Activated CD4-positive, alpha-beta T cell treated with anti-CD3 and anti-CD28 coated beads, Interleukin-2, amount 10 ng/mL, durations not matched to agents 7 days and 5 days (primary cell): ENCODE measurements at places on chromosomes 11 and 22.
A peak's percentile ranks its signal among the peaks of the same experiment; 100 is the strongest.

DNA sequence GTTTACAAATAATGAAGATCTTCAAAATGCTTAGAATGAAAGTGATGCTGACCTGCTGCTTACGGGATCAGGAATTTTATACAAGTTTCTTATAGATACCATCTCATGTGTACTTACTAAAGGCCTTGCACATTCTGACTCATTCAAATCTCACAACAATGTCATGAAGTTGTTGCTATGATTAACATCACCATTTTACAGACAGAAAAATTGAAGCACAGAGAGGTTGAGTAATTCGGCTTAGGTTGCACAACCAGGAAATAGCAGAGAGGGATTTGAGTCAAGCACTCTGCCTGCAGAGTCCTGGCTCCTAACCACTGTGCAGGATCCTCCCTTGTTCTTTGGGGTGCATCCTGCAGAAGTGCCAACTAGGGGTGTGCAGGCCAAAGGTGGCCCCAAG is 471.9 kb downstream of the MIAT start:
- no peak for DNase-seq

DNA sequence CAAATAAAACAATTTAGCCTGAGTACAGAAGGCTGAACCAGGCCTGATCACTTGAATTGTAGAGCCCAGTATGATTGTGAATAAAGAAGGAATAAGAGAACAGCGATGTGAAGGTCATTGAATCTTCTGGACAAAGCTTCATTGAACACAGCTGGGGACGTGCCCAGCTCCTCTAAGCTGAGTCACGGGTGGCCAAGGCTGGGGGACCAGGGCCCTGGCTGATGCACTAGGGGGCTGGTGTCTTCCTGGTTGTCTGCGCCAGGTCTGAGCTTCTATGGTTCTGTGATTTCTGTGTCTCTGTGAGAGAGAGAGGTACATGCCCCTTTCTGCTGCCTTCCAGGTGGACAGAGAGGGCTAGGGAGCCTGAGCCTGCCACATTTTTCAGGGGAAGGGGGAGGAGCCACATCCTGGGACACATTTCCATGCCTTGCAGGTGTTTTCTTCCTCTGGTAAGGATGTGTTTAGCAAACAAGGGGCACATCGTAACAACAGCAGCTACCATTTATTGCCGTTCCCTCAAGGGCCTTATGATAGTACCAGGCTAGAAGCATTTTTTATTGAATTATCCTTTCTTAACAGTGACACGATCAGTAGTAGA is 135.7 kb downstream of the C11orf91 start:
- DNase-seq, result no peak

- peak; percentile 40 for DNase-seq
Observed at GRCh38 chr22:49880281-49880680, 26.6 kb downstream of the ZBED4 start.

DNA sequence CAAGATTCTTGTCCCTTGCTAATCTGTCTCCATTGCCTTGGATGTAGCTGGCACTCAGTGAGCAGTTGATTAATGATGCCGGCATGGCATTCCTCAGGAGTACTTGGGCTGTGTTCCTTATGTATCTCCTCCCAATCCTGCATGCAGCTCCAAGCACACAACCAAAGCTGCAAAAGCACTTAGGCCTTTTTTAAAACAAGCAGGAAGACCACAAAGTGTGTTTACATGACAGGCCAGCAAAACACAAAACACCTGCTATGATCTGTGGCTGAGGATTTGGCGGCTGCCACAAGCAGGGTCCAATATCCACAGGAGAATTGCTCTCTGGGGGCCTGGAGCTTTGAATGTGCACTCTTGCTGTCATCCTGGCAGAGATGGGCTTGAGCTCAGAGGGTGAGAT is 8.9 kb downstream of the ABTB2 start:
- no peak for DNase-seq

- DNase-seq, result no peak
Observed at GRCh38 chr11:110092111-110092514, 1.1 kb upstream of the ZC3H12C start.

- peak; percentile 40 for DNase-seq
Observed at GRCh38 chr11:112797648-112798293, 163.4 kb upstream of the NCAM1 start.

GRCh38 chr11:71397331-71397860 is 50.8 kb downstream of the DHCR7 start:
- DNase-seq, result no peak
